Kidney tubule cell (primary cell): ENCODE measurements at places on chromosomes 2 and 18.
A peak's percentile ranks its signal among the peaks of the same experiment; 100 is the strongest.

DNA sequence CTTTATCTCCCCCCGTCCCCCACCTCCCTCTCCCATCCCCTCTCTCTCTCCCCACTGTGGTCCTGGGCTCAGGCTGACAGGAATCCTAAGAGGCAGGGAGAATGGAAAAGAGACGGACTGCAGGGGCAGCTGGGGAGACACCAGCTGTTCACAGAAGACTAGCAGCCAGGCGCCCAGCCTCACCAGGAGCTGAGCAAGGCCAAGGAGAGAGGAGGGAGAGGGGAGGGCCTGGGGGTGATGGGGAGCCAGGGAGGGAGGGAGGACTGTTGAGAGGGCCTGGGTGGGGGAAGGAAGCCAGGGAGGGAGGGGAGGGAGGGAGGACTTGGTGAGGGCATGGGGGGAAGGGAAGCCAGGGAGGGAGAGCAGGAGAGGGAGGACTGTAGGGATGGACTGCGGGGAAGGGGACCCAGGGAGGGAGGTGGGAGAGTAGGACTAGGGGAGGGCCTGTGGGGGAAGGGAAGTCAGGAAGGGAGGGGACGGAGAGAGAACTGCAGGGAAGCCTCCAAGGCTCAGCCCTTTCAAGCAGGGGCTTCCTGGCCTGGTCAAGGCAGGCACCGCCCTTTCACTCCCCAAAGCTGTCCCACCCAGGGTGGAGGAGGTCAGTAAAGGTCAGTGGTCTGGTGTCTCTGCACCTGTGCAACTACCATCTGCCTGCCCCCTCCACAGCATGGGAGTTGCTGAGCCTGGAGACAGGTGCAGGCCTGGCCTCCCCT lies 517.7 kb upstream of the MYT1L start:
- no peak for DNase-seq

DNA sequence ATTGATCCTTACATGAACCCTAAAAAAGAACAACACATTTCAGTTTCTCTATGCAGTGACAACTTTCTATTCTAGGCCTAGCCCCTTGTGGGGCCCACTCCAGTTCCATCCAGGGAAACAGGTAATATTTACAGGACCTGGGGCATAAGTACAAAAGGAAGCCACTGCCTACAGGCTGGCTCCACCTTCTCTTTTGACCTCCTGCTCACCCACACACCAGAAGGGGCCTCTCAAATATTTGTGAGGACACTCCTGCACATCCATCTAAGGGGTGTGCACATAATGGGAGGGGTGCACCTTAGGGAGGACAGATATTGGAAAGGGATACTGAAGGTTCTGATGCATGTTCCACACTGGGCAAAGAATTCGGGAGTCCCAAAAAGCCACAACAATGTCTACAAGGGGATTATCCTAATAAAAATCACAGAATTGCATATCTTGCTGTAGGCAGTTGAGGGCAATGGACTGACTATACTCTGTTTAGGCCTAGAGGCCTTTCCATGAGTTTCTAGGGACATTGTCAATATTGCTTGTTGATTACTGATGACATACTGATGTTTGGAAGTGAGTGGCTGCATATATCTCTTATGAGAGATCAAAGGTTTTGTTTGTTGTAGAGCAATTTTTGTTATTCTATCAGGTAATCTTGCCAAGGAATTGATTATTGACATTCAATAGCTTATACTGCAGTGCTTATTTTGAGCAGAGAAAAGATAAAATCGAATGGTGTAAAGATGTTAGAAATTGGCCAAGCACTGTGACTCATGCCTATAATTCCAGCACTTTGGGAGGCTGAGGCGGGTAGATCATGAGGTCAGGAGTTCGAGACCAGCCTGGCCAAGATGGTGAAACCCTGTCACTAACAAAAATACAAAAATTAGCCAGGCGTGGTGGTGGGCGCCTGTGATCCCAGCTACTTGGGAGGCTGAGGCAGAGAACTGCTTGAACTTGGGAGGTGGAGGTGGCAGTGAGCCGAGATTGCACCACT lies 23.8 kb upstream of the HNRNPA3 start:
- DNase-seq = no peak

GRCh38 chr2:105600949-105601794 lies 143.5 kb upstream of the NCK2 start:
- no peak for DNase-seq

- DNase-seq = no peak
These were observed 98.6 kb downstream of the CPO start for GRCh38 chr2:207037896-207038295.

DNA sequence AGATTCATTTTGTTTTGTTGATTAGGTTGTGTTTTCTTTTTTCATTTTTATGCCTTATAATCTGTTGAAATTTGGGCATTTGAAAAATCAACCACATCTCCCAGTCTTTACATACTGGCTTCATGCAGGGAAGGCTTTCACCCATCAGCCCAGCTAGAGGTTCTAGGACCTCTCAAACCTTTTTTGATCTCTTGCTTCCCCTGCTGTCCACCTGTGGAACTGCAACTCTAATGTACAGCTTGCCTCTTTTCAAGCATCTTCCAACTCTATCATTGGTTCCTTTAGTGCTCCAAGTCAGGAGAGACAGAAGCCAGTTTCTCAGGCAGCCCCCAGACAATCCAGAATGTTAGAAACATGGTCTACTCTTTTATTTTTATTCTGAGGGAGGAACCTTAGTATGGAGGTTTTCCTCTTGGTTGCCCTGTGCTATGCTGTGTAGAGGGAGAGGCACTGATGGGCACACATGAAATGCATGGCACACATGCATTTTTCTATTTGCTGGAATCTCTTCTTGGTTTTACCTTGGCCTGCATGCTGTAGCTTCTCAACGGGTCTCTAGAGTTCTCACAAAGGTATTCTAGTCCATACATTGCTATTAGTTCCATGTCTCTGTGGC lies 107.2 kb upstream of the L3MBTL4 start:
- DNase-seq = peak; percentile 62

DNA sequence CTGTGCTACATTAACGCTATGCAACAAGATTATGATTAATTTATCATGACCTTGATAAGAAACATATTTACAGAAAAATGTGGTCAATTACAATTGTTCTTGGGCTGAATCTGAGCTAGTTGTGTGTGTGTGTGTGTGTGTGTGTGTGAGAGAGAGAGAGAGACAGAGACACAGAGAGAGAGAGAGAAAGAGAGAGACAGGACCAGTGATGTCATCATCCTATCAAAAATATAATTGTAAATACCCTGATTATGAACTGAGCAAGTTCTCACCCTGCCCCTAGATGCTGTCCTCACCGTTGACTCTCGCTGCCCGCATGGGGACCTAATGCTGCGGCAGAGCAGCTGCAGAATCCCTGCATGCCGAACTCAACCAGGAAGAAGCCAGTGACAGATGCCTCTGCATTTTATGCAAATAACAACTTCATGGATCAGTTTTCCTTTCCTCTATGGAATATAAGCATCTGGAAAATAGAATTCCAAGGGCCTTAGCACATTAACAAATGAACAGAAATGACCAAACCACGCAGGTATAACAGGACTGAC lies 512.5 kb downstream of the PLCL1 start:
- DNase-seq = no peak

- no peak for DNase-seq
These were observed 185.1 kb downstream of the TNS1 start for GRCh38 chr2:217817466-217818292.

DNA sequence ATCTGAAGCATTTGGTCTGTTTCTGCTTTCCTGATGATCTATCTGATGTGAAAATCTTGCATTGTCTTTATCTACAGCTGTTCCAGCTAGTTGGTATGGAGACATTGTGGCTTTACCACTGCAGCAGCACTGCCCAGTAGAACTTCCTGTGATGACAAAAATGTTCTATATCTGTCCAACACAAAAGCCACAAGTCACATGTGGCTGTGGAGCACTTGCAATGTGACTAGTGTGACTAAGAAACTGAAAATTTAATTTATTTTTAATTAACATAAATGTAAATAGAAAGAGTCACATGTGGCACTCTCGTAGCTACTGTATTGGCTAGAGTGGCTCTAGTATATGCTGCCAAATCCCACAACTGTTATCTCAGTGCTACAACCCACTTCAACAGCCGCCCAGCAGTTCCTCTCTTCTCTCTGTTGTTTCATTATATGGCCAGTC lies 425.7 kb downstream of the SETBP1 start:
- DNase-seq = peak; percentile 15

DNA sequence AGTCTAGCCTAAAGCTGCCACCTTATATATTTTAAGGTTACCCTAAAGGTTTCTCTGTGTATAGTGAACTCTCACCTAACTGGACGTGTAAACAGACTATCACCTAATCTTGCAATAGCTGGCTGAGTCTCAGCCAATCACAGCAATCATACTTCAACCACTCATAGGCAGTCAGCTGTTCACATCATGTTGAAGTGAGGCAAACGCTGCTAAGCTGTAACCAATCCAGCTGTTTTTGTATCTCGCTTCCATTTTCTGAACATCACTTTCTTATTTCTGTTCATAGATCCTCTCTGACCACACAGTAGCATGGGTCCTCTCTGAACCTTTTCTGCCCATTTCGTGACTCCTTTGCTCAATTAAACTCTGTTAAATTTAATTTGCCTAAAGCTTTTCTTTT lies 468.2 kb upstream of the POU3F3 start:
- no peak for DNase-seq

- no peak for DNase-seq
These were observed 4.8 kb upstream of the SLC66A2 start for GRCh38 chr18:79956276-79956675.

- DNase-seq = no peak
These were observed 103.5 kb downstream of the NYAP2 start for GRCh38 chr2:225502971-225503370.

- DNase-seq = peak; percentile 18
These were observed 211.4 kb upstream of the THUMPD2 start for GRCh38 chr2:39990335-39990900.
